ENCODE measurements at places on chromosomes 13 and 19.

DNA sequence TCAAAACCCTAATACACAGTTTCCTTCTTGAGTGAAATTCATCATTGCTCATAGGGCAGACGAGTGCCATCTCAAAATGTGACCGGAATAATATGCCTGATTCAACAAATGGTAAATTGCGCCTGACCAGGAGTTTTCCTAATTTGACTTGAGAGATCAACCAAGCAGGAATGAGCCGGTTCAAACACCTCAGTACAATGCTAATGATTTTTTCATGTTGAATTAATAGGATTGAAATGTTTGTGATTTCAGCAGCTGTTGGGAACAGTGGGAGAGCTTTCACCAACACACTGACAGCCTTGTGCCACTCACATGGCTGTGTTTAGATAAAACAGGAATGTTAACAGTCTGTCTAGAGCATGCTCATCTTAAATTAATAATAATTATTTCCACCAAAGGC lies 484.8 kb downstream of the PCDH9 start:
- no peak for ATAC-seq

- ATAC-seq: no peak
Observed at GRCh38 chr19:18833849-18834643, 2.3 kb downstream of the UPF1 start.

DNA sequence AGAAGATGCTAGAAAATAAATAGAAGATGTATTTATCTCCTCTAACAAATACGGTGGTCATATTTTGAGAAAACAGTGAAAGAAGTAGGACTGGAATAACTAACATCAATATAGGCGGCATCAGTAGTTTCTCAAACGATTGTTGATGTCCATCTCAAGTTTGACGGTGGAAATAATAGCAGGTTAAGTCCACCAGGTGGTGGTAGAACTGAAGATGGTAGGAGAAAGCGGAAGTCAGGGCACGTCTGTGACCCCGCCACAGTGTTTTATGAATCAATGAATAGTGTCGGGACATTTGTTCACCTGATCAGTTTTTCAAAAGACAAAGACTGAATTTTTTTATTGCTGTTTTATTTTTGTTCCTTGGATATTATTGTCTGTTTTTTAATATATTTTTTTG lies 706.4 kb upstream of the SLC10A2 start:
- ATAC-seq: no peak

GRCh38 chr13:33728271-33729037 lies 89.5 kb upstream of the RFC3 start:
- ATAC-seq: peak; percentile 94
